ENCODE measurements at places on chromosomes 3 and 15.

GRCh38 chr3:142251951-142252350, 26.6 kb upstream of the GK5 start:
- DNase-seq, result no peak

DNA sequence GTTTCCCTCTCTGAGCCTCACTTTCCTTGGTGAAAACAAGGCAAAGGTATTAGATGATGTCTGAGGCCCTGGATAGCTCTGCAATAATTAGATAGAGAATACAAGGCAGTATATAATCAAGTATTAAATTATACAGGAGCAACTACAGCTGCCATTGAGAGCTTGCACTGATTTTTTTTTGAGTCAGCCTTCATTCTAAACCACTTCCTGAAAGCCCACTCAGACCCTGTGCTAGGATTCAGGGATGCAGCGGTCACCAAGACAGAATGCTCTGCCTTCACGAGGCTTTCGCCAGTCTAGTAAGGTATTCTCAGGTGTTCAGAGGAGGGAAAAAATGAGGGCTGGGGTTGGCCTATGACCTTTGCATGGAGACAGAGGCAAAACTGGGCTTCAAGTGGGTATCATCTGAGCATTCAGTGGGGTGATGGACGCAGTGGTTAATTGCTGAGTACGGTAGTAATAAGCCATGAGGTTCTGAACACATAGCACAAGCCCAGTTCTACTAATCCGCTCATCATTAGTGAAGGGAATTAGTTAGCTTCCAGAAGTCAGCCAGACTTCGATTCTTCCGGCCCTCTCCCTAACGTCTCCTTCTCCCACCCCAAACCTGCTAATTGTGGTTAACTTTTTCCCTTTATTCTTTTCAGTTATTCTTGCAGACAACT, 3.6 kb downstream of the VGLL4 start:
- DNase-seq, result no peak

- DNase-seq, result no peak
These were observed 31.6 kb downstream of the BDH1 start for GRCh38 chr3:197524128-197524527.

DNA sequence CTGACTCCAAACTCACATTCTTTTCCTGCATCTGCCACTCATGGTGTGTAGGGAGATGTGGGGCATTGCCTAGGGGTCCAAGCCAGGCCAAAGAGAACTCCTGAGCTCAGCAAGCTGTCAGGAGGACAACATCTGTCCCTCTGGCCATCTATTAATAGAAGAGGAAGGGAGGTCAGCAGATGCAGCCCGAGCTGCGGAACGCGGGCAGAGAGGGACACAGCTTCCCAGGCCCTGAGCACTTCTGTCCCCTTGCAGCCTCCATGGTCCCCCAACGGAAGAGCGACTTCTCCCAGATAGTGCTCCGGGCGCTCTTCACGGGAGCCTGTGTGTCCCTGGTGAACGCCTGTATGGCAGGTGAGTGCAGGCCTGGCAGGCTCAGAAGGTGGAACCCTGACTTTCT, 37.3 kb upstream of the PDE8A start:
- no peak for DNase-seq

DNA sequence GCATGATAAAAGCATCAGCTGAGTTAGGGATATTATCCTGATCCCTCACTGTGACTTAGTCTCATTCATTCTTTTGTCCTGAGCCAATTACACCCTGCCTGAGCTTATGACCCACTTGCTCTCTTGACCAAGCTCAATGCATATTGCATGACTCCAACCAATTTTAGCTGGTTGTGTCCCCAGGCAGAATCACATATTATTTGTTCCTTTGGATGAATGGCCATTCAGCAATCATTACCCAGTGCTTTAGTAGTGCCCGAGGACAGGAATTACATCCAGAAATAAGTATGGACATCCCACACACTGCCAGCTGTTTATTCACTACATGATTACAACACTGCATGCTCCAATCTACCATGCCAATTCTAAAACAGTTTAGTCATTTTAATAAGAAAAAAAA, 322.5 kb downstream of the ZBBX start:
- DNase-seq, result no peak

- no peak for DNase-seq
These were observed 268.8 kb downstream of the SLCO3A1 start for GRCh38 chr15:92122259-92122658.

DNA sequence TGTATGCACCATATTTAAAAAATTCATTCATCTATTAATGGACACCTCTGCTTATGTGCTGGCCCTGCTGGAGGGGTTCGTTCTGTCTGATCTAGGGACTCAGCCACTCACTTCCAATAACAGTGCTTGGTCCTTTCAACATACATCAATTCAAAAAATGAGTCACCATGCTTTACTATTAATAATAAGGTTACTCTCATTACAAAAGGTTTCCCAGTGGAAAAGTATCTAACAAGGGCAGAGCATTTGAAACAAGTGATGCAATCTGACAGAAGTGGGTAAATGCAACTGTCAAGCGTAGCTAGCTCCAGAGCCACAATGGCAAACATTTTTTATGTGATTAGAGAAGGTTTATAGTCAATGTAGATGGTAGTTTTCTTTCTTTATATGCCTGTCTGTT, 67.9 kb upstream of the TNIK start:
- no peak for DNase-seq

GRCh38 chr3:18035641-18036449, 293.4 kb upstream of the TBC1D5 start:
- no peak for DNase-seq

GRCh38 chr15:77554306-77555080, 78.2 kb downstream of the LINGO1 start:
- no peak for DNase-seq
